ENCODE measurements at places on chromosomes 3 and 15.

- DNase-seq = no peak
Measured at GRCh38 chr3:127422663-127423375, 135.0 kb upstream of the PRR20G start.

DNA sequence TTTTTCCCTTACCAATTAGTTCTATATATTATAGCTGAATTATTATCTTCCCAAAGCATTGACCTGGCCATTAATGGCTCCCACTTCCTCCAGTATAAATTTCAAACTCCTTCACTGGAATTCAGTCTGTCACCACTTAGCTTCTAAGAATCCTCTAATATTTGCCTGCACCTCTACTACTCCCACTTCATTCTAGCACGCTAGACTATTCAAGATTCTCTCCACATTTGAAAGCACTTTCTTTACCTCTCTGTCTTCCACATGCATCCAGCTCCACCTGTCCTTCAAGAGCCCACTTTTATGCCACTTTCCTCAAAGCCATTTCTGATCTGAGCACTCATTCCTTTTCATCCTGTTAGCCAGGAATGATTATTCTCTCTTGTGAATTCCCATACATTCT is 15.0 kb downstream of the SENP8 start:
- DNase-seq = no peak

GRCh38 chr3:183301937-183302580 is 49.0 kb downstream of the B3GNT5 start:
- no peak for DNase-seq

DNA sequence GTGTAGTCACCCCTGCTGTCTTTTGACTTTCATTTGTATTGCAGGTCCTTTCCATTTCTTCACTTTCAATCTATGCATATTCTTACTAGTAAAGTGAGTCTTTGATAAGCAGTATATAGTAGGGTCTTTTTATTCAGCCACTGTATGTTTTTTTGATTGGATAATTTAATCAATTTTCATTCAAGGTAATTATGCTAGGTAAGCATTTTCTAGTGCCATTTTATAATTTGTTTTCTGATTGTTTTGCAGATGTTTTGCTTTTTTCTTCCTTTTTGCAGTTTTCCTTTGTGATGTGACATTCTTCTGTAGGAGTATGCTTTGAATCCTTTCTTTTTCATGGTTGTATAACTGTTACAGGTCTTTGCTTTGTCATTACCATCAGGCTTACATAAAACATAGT is 504.3 kb upstream of the GBE1 start:
- no peak for DNase-seq

GRCh38 chr3:56785499-56785898 is 16.2 kb downstream of the ARHGEF3 start:
- no peak for DNase-seq

DNA sequence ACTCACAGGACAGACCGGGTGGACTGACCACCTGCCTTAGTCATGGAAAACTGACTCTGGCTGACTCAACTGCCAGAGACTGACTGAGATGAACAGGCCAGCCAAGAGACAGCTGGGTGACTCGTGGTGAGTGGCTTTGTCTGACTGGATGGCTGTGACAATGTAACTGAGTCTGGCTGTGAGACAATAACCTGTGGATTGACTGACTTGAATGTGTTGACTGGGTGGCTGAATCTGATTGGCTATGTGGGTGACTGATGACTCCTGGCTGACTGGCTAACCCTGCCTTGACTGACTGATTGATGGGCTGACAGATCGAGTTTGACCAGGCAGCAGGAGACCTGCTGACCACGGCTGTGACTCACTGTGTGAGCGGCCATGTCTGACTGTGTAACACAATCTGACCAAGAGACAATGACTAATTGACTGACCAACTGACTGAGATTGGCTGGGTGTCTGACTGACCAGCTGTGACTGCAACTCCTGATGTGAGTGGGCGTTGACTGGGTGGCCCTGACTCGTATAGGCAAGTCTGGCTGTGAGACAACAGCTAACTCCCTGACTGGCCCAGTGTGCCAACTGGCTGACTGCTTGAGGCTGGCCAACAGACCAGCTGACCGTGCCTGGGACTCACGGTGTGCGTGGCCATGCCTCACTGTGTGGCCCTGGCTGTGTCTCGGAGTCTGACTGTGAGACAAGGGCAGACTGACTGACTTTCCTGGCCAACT is 509.1 kb downstream of the SHQ1 start:
- DNase-seq = peak; percentile 74

GRCh38 chr3:123286308-123287023 is 84.7 kb downstream of the SEC22A start:
- no peak for DNase-seq

GRCh38 chr3:58577269-58577821 is at the start of gene FAM107A:
FAM107A (minus strand) TSS chr3:58577391; CDS start chr3:58569860, 7,531 bp downstream.
- no peak for DNase-seq

DNA sequence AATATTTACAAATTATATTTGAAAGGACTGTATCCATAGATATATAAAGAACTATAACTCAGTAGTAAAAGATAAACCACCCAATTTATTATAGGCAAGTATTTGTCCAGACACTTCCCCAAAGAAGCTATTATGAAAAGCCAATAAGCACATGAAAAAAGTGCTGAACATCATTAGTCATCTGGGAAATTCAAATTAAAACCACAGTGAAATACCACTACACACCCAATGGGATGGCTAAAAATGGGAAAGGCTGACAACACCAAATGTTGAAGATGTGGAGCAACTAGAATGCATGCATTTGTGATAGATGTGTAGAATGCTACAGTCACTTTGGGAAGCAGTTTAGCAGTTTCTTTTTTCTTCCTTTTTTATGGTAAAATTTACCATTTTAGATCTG is 147.0 kb downstream of the PDE8A start:
- no peak for DNase-seq

GRCh38 chr3:169764312-169764881 is 463 bp downstream of the TERC start:
- DNase-seq = no peak

GRCh38 chr3:99634881-99635280 is 3.5 kb upstream of the COL8A1 start:
- DNase-seq = no peak

- no peak for DNase-seq
Measured at GRCh38 chr3:89223188-89223587, 115.8 kb downstream of the EPHA3 start.

DNA sequence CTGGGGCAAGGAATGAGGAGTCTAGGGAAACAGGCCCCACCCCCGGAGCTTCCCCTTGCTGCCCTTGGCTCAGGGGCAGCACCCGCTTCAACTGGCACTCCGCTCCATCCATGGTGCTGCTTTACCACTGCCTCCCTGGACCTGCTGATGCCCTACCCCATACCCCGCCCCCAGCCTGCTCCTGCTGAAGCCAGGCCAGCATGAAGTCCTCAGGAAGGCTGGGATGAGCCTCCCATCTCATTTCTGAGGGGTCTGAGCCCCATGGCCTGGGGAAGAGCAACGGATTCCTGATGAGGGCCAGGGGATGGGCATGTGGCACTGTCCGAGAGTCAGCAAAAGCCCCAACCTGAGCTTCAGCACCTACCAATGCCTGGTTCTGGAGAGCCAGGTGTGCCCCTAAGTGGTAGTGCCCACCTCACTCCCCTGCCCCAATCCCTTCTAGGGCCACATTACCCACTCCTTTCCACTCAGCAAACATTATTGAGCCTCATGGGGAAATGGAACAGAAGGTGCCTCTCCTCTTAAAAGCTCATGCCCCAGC is 21.0 kb downstream of the SEC61A1 start:
- no peak for DNase-seq

GRCh38 chr15:70094690-70095311 is 2.9 kb downstream of the TLE3 start:
- no peak for DNase-seq

DNA sequence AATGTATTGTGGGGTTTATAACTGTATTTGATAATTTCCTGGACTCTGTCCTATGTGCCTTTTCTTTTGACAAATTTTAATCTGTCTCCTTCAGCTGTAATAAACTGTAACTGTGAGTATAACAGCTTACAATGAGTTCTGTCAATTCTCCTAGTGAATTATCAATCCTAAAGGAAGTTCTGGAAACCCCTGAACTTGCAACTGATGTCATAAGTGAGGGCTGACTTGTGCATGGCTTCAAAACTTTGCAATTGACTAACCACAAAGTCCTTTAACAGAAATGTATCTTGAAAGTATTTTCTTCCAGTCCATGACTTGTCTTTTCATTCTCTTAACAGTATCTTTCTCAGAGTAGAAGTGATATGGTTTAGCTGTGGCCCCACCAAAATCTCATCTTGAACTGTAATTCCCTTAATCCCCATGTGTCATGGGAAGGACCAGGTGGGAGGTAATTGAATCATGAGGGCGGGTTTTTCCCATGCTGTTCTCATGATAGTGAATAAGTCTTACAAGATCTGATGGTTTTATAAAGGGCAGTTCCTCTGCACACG is 108.3 kb downstream of the TFDP2 start:
- no peak for DNase-seq

DNA sequence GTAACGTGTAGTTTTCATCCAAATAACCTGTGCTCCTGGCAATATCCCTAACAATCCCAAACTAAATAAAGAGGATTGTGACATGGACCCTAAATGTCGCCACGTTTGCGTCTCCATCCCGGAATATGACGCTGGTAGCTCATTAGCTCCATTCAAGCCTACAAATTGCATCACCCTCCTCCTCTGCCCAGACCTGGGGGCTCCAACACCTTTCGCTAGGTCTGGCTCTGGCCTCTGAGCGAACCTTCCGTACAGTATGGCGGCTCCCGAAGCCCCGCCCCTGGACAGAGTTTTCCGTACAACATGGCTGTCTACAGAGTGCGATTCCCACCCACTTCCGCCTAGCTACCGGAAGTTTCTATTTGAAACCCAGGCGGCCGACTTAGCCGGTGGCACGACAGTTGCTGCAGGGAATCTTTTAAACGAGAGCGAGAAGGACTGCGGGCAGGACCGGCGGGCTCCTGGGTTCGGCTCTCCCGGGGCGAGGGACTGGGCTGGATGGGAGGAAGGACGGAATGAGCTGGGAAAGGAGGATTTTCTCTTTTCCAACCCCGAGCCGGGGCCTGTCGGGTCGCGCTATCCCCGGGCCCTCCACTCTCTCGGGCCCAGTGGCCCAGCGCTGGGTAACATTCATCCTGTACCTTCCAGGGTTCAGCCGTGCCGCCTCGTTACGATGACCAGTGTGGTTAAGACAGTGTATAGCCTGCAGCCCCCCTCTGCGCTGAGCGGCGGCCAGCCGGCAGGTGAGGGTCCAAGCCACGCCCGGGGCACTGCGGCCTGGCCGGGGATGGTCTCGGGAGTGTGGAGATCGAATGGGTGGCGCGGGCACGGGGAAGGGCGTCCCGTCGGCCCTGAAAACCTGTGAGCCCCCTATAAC is at the start of gene KNSTRN:
KNSTRN (plus strand) TSS at position 142 of the 877 bp plus-strand sequence; CDS start at position 257, 115 bp downstream.
- DNase-seq = peak; percentile 74

DNA sequence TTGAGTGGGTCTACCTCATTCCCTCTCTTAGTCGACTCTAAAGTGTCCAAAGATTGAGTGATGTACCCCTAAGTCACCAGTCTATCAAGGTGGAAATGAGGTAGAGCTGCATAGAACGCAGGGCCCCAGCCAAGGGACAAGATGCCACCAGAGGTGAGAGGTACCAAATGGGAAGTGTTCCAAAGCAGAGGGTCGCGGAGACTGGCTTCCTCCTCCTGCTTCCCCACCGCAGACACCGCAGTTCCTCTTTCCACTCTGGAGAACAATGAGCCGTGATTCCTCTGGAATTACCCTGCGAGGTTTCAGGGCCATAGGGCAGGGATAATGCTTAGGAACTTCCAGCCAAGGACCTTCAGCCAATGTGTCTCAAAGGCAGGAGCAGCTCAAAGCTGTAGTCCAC is 55.8 kb downstream of the DAPK2 start:
- DNase-seq = no peak

- DNase-seq = no peak
Measured at GRCh38 chr15:38879909-38880471, 315.4 kb upstream of the RASGRP1 start.

GRCh38 chr3:197522183-197522715 is 33.5 kb downstream of the BDH1 start:
- DNase-seq = no peak

DNA sequence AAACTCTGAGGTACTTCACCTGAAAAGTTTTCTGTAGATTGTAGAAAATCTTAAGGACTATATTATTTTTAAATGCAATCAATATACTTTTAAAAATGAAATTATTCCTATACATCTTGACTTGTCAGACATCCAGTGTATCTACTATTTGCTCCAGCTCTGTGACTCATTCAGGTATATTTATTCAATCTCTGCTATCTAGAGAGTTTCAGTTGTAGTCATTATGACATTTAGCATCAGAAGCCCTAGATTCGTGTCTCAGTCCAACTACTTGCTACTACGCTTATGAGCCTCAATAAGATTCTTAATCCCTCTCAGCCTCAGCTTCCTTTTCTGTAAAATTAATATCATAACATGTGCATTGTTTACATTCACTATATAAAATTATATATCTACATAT is 22.3 kb upstream of the EIF1B start:
- DNase-seq = no peak

DNA sequence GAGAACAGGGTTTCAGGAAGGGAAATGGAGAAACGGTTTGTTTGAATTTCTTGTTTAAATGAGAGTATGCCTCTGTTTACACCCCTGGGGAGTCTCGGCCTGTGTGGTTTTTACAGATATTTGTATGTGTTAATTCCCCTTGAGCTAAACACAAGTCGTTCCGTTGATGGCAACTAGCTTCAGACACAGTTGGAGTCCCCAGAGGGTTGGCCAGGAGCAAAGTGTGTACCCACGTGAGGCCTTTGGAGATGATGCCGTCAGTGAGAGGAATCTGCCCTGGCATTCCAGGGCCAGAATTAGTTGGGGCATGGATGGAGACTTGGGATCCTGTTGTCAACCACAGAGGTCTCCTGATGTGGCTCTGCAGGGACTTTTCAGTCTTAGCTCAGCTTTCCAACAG is 44.0 kb downstream of the CEMIP start:
- no peak for DNase-seq

GRCh38 chr15:82805994-82806406 is at the start of gene FSD2:
FSD2 (minus strand) TSS chr15:82806069; CDS start chr15:82787390, 18,679 bp downstream.
- no peak for DNase-seq

DNA sequence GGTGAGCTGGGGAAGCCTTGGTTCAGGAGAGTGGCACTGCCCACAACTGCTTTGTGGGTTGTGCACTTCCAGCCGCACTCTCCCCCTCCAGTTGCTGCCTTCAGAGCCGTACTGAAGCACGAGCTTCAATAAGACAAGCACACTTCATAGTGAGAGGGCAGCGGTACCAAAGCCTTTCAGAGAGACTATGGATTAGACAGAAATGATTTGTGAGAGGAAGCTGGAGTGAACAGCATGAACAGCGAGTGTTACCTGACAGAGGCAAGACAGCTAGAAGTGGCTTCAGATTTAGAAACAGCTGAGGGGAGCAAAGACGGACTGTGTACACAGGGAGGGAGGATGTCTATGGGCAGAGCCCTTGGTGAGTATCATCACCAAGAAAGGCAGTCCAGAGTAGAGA is 31.1 kb downstream of the HCLS1 start:
- no peak for DNase-seq

GRCh38 chr3:120461416-120461815 is 10.6 kb upstream of the FSTL1 start:
- no peak for DNase-seq

GRCh38 chr3:197690754-197691153 is 46.0 kb downstream of the RUBCN start:
- DNase-seq = no peak

- DNase-seq = no peak
Measured at GRCh38 chr3:36521007-36521379, 140.7 kb downstream of the STAC start.
